ENCODE measurements at places on chromosomes 2 and 18.

DNA sequence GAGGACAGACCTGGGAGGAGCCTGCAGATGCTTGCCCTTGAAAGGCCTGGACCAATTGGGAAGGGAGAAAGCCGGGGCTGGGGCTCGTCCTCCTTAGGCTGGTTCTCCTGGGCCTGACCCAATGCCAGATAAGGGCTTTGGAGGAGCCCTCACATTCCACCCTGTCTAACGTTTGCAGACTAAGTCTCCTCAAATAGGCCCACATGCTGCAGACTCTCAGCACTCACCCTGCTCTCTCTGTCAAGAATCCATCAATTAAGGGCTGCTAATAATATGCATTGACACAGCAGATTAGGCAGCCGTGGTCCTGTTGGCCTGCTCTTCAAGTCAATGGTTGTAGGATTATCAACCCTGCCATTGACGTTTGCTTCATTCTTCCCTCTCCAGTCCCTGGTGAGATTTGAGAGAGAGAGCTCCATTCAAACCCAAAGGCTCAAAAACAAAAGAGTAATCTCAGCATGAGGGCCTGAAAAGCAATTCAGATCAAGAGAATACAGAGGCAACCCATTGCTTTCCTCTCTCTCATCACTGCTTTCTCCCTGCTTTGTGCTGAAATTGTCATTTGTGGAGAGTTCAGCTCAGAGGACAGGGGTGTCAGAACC, 167.6 kb downstream of the INSIG2 start:
- no peak for DNase-seq

GRCh38 chr2:205657579-205657978, 24.7 kb upstream of the NRP2 start:
- no peak for DNase-seq

GRCh38 chr2:53859206-53860181, at the start of gene GPR75:
Gene GPR75, minus strand, starts transcription at chr2:53859967. Its CDS starts 5,211 bp downstream, at chr2:53854756.
- DNase-seq: no peak

GRCh38 chr2:69122271-69122670, 109.3 kb downstream of the ANTXR1 start:
- DNase-seq: no peak

DNA sequence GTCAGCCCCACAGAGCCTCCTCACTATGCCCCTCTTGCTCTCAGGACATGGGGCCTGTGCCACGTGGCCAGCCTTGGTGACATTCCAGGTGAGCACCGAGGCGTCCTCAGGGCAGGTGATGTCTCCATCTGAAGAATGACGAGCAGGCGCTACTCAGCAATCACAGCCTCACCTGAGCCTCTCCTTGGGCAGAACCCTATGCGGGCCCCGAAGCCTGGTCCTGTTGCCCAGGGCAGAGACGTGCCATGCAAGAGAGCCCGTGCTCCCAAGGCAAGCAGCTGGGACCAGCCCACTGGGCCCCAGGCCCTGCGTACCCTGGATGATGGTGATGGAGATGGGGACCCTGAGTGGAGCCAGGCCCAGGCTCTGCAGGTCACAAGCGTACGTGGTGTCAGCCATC, 32.5 kb upstream of the SELENOI start:
- DNase-seq: no peak

- no peak for DNase-seq
Measured at GRCh38 chr2:113116100-113116958, 11.1 kb upstream of the IL1RN start.

DNA sequence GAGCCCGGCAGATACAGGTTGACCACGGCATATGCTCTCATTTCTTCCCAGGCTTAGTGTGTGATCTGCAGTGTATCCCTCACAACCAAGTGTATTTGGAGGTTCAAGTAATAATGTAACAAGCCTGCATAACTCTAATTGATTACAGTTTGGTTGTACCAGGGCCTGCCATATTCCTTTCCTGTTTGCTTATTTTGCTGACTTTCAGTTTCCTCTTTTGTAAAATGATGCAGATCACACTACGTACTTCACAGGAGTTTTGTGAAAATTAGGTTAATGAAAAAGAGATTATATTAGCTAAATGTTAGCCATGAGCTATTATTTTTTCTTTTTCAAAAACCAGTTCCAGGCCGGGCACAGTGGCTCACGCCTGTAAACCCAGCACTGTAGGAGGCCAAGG, 25.8 kb downstream of the SLC3A1 start:
- no peak for DNase-seq

DNA sequence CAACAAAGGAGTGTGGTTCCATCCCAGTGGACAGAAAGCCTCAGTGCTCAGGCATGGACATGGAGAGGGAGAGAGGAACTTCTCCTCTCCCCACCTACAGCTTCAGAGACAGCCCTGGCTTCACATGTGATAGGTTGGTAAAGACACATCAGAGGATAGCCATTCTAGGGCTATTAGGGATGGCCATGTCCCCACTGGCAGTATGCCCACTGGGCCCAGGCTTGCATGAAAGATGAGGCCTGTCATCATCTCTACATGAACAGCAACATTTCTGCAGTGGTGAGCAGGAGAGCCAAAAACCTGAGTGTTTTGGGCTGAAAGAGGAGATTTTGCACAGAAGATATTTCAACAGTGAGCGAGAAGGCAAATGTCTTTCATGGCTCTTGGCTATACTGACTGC, 517.2 kb downstream of the NR4A2 start:
- no peak for DNase-seq

DNA sequence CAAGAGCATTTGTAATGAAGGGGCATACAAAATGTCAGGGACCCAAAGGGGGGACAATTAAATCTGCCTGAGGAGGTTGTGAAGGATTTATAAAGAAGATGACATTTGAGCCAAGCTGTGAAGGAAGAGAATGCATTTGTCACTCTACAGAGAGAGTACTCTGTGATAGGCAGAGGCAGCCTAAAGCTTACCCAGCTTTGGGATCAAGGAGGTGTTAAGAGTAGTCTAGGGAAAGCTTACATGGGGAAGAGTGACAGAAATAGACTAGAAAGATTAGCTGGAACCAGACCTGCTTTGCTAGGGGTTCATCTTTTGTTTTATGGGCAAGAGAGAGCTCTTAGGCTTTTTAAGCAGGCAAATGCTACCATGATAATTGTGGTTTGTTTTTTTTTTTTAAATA, 169.1 kb upstream of the CYP26B1 start:
- no peak for DNase-seq

DNA sequence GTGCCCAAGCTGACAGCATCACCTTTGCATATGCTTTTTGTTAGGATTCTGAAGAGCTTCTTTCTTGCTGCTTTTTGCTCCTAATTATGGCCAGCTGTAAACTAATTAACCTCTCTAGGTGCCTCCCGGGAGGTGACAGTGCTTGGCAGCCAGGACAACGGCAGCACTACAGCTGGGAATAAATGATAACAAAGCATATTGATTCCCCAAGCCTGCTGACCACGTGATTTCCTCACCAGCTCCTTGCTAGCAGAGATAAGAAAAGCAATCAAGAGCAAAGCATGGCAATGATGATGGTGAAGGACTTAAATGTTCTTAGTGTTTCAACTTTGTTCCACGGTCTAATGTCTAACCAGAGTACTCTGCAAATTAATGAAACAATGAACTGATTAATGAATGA, 1074.4 kb upstream of the GYPC start:
- DNase-seq: no peak

- DNase-seq: no peak
Measured at GRCh38 chr18:57131101-57131500, 15.8 kb upstream of the BOD1L2 start.

GRCh38 chr2:55618025-55618274, 528 bp upstream of the PPP4R3B start:
- DNase-seq: no peak

DNA sequence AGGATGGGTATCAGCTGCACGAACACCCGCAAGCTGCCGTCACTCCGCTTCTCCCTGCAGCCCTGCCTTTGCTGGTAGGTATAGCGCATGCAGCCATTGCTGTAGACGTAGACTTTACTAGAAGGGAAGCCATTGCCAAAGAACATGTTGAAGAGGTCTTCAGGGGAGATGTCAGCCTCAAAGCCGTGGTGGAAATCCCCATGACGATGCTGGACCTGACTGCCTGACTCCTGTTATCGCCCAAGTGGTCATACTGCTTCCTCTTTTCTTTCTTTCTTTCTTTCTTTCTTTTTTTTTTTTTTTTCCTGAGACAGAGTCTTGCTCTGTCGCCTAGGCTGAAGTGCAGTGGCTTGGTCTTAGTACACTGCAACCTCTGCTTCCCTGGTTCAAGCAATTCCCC, 68.7 kb upstream of the SPRED2 start:
- no peak for DNase-seq

DNA sequence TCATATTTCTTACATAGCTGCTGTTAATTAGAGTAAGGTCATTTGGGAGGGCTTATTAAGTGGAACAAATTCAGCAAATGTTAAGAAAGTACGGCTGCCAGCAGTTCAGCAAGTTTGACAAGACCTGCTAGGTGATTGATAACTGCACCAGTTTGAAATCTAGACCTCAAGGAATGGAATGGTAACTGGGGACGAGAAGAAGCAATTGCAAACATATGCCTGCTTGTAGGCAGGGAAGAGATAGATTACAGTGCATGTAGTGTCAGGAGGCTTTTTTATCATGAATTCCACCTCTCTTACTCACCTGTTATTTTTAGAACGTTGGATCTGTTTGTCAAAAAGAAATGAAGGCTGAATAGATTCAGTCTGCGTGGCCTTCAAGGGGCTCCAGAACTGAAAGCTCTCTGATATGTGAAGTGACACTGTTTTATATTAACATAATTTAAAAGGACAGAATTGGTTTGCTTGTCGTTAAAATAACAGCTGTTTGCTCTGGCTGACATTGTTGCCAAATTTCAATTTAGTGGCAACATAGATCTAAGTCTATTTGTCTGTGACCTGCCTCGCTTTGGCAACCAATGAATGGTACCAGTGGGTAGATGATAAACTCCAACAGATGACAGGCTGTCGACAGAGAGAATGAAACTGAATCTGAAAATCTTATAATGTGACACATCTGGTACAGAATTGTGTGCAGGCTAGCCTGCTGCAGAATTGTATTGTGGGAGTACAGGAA, 199.3 kb downstream of the ZNF407 start:
- no peak for DNase-seq

DNA sequence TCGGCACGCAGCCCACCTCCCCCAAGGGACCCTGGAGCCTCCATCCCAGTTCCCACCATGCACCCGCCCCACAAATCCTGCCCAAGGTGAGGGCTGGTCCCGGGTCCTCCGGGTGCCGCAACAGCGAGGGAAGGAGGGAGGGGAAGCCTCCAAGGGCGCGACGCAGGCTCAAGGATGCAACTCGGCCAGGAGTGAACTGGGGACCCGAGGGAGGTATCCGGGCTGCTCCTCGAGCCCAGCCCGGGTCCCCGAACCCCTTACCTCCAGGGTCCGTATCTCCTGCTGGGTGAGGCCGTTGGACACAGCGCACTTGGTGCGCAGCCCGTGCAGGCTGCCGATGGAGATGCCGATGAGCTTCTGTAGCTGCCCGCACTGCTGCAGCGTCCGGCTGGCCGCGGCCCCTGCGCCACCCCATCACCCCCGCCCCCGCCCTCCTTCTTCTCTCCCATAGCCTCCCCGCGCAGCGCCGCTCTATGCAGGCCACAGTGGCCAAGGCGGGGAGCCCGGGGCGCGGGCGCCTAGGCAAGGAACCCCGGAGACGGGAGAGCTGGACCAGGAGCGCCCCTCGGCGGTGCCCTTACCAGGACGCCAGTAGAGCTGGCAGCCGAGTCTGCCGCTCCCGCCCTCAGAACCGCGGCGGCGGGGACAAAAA, 124.1 kb downstream of the ANKRD30BL start:
- no peak for DNase-seq

- DNase-seq: no peak
Measured at GRCh38 chr18:74840492-74841167, 243.0 kb downstream of the ZNF407 start.

- no peak for DNase-seq
Measured at GRCh38 chr2:37205689-37206341, 9.5 kb downstream of the CEBPZOS start.

GRCh38 chr2:216365518-216365917, 6.8 kb downstream of the MARCHF4 start:
- no peak for DNase-seq

GRCh38 chr2:33023728-33024500, 77.2 kb downstream of the LTBP1 start:
- no peak for DNase-seq

DNA sequence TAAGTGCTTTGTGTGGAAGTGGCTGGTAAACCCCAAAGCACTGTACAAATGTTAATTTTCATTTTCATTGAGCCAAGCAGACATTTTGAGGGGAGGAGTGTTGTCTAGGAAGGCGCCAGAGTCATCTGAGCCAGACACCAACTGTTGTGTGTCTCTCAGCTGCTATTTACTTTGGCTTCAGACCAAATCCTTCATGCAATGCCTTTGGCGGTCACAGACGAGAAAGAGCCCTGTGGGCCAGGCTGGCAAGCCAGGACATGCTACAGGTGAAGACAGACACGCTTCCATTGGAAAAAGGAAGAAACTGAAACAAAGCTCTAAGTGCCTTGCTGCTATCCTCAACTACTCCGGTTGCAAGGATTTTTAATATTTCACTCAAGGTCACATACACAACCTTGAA, 115.4 kb upstream of the CDC42EP3 start:
- no peak for DNase-seq

DNA sequence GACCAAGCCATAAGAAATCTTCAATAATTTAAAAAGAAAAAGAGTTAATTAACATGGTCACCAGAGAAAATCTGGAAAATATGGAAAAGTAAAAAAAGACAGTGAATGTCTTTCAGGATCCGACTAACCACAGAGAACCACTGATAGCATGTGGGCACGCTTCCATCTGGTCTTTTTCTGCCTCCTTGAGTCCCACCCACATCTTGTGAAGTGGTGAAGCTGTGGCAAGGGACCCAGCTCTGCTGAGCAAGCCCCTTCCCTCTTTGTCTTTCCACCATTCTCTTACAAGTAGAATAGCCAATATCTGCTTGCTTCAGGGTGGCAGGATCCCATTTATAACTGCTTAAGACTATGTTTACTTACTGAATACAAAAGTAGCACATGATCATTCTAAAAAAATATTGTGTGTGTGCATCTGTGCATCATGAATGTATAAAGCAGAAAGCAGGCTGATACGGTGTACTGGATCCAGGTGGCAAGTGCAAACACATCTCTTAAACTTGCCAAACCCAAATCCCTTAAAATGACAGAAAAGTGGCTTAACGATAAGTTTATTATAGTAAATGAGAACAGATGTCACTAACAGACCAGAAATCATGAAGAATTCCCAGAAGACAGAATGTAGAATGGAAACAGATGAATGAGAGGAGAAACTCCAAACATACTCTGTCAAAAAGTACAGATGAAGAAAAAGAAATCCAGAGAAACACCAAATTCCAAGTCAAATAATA, 52.3 kb downstream of the FOXI3 start:
- no peak for DNase-seq

Data from stimulated activated CD8-positive, alpha-beta memory T cell treated with anti-CD3 and anti-CD28 coated beads, Interleukin-4, amount 100 ng/mL, for 1 hour (primary cell).